ENCODE measurements at places on chromosomes 6 and 20.

DNA sequence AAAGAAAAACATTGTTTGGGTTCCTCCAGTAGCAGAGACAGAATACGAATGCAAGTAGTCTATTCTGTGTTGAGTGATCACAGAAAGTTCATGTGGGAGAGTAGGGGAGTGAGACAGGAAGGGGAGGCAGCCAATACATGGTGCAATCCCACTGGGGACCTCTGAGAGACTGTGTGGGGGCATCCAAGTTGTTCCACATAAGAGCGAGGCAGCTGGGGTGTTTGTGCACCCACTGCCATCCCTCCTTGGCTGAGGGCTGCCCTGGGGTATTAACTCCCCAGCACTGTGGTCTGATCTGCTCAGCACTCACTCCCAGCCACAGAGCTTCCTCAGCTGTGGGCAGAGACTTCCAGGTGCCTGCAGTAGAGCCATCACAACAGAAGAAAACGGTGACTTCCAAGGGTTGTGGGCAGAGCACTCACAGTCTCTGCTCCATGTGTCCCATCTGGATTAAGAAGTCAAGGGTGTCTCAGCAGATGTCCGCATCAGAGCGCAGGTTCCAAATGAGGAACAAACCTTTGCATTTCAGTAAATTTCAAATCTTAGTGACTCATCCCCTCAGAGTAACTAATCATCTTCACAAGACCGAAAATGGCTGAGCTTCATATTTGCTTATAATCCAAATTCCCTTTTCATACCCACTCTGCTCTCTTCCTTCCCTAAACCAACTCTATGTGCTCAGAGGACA lies 101.9 kb upstream of the NAA20 start:
- DNase-seq, result no peak

DNA sequence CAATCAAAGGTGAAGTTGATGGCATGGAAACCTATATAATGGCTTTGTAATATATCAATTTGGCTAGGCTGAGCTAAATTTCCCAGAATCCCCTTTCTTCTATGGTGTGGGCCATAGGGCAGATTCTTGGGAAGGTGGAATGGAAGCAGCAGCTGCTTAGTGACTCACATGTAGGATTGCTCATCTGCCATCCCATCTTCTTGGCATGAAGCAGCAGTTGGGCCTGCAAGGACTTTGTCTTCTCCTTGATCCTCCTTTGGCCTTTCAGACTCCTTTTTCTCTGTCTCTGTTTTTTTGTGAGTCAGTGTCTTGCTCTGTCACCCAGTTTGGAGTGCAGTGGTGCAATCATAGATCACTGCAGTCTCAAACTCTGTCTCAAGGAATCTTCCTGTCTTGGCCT lies 52.6 kb upstream of the CEP162 start:
- no peak for DNase-seq

DNA sequence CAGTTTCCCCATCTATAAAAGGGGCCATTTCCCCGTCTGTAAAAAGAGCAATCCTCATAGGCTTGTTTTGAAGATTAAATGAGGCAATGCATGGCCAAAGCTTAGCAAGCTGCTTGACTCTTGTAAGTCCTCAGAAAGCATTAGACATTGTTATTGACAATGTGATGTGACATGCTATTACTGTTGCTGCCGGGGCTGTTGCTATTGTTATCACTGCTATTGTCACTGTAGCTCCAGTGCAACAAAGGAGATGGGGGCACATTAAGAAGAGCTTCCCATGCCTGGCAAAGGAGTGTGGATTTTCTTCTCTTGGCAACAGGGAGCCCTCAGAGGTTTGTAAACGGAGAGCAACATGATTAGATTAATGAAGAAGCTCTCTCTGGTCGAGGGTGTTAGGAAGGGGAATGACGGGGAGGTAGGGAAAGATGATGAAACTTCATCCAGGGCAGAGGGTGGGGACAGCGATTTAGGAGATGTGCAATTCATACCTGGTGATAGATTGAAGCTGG lies 33.1 kb upstream of the FAM83D start:
- no peak for DNase-seq

GRCh38 chr6:84123186-84123585 lies 89.6 kb downstream of the MRAP2 start:
- DNase-seq, result no peak

DNA sequence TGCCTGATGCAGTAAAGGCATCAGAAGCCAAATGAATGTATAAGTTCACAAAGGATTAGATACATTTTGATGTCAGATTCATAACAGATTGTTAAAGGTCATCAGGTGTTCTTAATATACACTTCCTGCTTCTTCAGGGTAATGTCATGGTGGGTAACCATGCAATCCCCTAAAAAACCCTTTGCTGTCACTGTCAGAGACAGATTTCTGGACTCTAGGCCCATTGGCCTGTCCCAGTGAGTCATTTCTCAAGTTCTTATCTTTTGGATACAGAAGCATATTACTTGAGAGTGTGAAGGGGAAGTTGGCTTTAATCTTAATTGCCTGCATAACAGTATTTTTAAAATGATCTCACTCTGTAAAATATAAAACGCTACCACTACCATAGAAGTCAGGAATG lies 895.6 kb upstream of the MAP3K7 start:
- no peak for DNase-seq

DNA sequence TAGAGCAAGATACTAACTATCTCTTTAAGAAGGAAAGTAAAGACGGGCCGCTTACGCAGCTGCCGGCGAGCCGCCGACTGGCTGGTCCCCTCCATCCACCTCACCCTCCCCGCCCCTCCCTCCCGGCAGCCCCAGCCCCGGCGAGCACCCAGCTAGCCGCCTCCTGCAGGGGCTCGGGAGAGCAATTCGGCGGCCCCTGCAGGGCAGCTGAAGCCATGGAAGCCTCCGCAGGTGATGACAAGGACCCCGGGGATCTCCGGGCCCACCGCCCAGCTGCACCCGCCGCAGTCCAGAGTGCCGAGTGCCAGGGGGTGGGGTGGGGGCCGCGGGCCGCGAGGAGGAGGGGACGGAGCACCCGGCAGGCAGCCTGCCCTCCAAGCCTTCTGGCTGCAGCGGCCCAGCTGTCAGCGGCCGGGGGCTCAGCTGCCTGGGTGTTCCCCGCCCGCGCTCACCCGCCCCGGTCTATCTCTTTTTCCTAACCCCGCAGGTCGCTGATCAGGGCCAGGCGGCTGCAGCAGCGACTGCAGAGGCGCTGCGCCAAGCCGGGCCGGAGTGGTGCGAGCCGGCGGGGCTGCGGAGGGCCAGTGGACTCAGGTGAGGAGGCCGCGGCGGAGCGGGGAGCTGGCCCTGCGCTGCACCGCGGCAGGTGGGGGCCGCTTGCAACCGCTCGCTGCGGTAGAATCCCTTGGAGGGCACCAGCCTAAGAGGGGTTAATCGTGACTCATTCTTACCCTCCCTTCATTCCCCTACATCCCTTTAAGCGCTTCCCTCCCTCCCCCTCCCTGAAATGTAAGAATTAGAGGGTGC lies at the start of gene SNPH:
Gene SNPH, plus strand, starts transcription at position 128 of the 807 bp plus-strand sequence. CDS start 29,946 bp downstream, outside the sequence.
- DNase-seq, result peak; percentile 60

DNA sequence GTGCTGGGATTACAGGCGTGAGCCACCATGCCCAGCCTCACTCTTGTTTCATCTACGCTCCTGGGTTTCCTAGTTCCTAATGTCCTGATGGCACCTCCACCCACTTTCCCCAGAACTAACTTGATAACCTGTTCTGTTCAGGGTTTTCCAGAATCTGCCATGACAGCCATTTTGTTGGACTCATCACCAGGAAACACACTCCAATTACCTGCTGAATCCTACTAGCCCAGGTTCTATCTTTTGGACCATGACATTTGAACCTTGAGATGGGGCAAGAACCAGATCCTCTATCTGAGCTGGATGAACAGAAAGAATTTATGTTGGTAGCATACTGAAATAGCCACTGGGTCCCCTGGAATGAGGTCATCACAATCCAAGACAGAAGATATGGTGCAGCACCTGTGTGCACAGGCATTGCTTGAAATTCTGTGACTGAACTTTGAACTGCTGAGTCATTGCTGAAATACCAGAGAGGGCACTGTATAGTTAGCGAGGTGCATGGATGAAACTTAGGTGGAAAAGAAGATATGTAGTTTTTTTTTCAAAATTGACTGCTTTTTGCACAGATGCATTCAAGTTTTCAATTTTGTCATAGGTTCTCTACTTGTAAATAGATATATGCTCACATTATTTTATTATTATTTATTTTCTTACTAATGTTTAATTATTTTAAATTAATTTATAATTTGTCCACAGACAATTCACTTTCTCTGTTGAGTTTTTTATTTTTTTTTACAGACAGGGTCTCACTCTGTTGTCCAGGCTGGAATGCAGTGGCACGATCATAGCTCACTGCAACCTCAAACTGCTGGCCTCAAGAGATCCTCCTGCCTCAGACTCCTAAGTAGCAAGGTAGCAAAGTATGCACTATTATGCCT lies 42.8 kb upstream of the TASP1 start:
- DNase-seq, result no peak

DNA sequence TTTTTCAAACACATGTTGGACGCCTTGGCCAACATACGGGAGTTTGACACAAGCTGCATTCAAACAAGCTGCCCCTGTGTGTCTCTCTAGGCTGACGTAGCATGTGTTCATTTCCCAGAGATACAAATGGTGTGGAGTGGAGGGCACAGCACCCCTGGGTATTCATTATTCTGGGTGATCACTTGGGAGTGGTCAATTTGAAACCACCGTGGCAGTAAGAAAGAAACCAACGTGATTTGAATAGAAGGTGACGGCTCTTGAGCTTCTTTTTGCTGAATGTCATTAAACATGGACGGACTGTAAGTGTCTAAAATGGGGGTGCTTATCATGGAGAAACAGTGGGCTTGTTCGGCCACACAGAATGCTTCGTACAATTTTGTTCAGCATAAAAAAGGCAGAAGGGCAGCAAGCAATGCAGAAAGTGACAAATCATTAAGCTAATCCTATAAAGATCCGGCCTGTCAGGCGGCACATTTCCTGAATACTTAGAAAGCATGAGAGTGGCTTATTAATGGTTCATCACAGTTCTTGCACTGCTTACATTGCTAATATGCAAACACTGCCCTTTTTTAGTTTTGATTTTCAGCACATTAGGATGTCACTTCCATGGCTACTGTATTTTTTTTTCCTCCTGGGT lies 1261.9 kb upstream of the CITED2 start:
- DNase-seq, result no peak

DNA sequence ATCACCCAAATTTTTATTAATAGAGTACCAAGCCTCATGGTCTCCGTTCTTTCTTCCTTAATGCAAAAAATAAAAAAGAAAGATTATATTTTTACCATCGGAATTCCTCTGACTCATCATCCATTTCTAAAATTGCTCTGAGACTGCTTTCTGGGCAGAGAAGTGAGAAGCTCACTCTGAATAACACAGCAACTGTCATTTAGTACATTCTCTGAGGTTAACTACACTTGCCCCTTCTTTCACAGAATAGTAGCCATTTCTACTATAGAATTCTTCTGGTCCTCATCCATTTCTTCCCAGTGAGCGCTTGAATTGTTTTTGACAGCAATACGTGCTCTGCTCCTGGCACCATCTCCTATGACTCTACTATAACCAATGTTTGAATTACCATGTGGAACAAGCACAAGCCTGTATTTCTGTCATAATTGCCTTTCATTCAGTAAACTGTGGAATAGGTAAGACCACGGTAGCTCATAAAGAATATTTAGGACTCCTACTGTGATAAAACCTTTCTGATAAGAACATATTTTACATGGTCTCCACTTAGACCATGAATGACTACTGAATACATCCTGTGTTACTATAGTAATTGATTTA lies 435.5 kb upstream of the NRSN1 start:
- no peak for DNase-seq

DNA sequence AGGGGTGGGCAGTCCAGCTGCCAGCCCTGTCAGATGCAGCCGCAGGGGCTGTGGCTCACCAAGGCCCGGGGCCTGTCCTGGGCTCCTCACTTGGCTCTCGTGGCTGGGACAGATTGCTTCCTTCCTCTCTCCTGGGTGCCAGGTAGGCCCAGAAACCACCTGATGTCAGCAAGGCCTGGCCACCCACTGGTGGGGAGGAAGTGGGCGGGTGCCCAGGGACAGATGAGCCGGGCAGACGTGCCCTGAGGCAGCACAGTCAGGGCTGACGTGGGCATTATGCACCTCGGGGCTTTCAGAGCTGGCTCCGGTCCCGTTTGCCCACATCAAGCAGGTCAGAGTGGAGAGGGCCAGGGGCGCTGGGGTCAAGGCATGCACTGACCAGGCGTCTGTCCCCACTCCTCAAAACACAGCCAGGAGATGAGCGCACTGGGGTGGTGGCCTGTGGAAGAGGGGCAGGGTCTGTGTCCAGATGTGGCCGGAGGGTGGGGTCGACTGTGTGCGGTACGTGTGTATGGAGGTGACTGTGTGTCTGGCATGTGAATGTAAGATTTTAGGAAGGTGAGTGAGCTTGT lies 133.2 kb upstream of the PTPN1 start:
- no peak for DNase-seq

DNA sequence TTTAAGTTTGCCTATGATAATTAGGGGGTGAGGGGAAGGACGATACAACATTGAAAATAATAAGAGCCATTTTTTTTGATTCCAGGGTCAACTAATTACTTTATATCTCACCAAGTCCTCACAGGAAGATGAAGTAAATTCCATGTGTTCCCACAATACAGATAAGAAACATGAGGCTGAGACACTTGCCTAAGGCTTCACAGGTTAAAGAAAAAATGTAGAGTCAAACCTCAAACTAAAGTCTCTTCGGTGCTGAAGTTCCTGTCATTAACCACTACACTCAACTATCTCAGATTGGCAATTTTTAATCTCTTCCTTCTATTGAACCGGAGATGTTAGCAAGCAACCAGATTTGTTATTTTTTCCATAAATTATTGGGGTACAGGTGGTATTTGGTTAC lies 33.0 kb downstream of the MRAP2 start:
- DNase-seq, result no peak

- DNase-seq, result no peak
These were observed 18.6 kb upstream of the MICB start for GRCh38 chr6:31479151-31479932.

DNA sequence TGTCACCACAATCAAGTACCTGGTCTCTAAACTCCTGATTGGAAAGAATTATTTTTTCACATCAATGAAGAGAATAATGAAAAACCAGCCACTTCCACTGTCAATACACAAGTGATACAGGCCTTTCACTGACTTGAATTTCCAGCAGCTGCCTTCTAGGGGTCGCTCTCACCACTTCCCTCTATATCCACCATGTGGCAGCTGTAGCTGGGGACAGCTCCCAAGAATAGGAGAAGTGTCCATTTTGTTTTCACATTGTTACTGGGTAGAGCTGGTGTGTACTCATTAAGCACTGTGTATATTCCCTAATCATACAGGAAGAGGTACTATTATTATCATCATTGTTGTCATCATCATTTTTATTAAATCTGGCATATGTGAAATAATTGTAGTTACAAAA lies 438.4 kb upstream of the SPTLC3 start:
- DNase-seq, result peak; percentile 59

- DNase-seq, result no peak
These were observed 19.9 kb downstream of the PSMG4 start for GRCh38 chr6:3278691-3279090.

DNA sequence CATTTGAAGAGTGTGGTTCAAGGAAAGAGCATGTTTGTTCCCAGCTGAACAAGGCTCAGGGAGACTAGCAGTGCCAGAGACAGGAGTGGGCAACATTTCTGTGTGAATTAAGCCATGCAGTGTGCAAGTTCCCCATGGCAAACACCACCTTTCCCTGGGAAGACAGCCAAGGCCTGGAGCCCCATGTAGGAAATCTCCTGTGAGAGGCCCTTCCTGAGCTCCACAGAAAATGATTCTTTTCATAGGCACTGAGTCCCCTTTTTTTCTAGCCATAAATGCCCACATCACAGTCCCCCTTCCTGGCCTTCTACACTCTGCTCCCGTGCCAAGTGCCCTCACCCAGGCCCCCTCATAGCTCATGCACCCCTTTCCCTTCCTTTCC lies 11.8 kb upstream of the TRAM2 start:
- DNase-seq, result no peak
